ENCODE measurements at places on chromosomes 7 and 10.

- DNase-seq: no peak
Observed at GRCh38 chr10:132006966-132007365, 25.2 kb upstream of the BNIP3 start.

- no peak for DNase-seq
Observed at GRCh38 chr7:158987691-158988090, 131.3 kb downstream of the DYNC2I1 start.

- DNase-seq: no peak
Observed at GRCh38 chr10:69398466-69398865, 18.3 kb downstream of the TACR2 start.

- DNase-seq: peak; percentile 39
Observed at GRCh38 chr10:3043512-3044368, 23.6 kb upstream of the PFKP start.

DNA sequence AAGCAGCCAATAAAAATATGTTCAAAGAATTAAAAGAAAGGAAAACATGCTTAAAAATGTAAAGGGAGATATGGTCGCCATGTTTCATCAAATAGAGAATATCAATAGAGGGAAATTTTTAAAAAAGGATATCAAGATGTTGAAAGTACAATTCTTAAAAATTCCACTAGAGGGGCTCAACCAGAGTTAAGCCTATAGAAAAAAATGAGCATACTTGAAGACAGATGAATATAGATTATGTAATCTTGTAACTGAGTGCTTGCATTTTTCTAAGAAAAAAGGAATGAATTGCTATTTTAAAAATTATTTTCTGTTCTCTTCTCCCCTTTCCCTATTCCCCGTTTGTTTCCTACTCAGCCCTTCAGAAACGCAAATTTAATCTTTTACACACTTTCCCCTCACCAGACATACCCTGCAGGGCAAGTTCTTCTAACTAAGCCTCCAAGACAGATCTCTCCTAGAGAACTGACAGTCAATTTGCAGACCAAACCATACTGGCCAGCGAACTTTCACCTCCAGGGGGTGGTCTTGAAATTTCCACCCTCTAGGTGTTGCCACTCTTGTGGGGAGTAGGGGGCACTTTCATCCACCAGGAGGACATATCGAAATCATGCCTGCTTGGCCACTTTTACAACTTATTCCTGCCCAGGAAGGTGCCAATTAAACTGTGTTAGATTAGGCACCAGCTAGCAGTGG is 67.7 kb downstream of the NSUN6 start:
- no peak for DNase-seq

DNA sequence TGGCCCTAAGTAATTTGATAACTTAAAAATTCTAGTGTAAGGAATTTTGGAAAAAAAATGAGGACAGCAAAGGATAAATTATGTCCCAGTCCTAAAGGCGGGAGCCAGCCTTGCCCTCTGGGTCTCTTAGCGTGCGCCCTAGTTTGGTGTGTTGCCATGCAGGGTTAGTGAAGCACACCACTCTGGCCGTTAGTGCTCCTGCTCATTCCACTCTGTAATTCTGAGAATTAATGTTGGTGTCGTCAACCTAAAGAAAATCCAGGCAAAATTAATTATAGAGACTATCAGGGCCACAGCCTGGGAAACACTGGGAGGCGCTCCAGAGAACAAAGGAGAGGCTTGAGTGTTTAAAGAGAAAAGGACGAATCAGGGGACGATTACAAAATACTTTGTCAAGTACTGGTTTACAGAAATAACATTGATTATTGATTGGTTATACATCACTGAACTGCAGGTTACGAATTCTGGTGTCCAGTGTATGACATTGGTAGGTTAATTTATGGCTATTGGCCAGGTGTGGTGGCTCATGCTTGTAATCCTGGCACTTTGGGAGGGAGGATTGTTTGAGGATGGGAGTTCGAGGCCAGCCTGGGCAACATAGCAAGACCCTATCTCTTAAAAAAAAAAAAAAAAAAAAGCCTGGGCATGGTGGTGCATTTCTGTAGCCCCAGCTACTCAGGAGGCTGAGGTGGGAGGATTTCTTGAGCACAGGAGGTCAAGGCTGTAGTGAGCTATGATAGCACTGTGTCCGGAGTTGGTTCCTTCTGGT is 5.8 kb downstream of the DYNC2I1 start:
- no peak for DNase-seq

- no peak for DNase-seq
Observed at GRCh38 chr7:132251327-132251659, 325.0 kb downstream of the PLXNA4 start.

DNA sequence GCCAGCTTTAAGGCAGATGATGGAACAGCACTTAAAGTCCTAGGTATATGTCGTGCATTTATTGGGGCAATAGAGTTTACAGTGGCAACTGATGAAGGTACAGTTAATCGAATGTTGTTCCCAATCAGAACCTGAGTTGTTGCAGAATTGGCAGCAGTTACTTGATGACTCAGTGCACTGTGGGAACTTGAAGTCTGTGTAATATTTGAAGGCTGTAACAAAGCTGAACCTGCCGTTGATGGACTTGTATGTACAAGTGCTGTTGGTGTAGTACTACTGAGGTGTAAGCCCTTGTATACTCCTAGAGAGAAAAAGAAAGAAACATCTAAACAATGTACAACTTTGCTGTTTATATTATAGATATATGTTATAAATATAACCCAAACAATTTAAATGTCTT is 75.3 kb downstream of the EPC1 start:
- DNase-seq: no peak

DNA sequence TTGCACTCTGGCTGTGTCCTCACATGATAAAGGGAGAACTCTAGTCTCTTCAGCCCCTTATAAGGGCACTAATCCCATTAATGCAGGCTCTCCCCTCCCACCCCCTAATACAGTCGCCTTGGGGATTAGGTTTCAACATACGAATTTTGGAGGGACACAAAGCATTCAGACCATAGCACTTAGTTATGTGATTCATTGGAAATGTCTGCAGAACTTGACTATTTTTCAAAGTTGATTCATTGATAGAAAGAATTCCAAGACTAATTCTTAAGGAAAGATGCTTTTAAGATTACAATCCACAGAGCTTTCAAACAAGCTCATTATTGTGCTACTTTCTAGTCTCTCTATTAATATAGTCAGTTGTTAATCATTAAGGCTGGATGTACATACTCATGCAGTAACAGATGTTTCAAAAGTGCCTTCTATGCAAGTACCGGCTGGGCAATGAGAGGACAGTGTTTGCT is 85.3 kb upstream of the RPA3 start:
- DNase-seq: no peak

DNA sequence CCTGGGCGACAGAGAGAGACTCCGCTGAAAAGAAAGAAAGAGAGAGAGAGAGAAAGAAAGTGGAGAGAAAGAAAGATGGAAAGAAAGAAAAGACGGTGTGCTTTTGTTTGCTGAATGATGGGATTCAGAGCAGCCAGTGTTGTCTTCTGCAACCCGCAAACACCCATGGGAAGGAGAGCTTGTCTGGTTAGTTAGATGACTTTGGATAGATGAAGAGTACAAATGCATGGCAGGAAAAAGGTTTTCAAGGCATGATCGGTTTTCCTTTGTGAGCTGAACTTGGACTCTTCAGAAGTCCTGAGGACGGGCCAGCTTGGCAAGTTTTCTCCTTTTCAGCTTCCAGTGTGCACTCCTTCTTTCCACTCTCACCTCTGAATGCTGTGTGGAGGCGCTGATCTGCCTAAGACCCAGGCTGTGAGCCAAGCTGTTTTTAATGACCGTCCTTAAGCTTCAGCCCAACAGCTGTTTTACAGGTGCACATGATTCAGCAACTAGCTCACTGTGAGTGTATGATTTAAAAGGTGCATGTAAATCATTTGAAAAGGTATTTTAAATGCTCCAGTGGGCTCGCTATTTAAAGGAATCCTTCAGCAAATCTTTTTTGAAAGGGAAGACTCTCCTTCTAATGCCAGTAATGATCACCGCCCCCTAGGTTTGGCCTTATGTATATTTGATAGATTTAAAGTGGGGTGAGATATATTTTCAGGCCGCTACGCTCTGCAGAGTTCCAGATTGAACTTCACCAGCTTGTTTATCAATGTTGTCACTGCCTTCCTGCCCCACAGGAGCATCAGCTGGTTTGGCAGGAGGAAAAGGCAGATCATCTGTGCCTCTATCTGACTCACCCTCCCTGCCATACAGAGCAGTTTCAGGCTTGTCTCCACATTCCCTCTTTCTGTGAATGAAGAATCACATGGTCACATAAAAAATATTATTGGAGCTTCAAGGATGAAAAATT is 115.0 kb downstream of the PLXDC2 start:
- no peak for DNase-seq

DNA sequence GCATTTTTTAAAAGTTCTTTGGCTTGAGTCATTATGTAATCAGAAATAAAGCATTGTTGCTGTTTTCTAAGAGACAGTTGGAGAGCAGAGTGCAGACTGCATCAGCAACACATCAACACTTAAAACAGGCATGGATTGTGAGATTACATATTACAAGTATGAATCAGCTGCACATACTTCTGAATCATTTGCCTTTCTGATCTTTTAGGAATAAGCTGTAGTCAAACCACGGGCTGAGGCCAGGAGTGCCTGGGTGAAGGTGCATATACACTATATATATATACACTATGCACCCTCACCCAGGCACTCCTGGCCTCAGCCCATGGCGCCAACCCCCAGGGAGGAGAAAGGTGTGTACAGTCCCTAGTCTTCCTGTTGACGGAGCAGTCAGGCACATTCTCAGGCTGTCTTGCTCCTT is 52.4 kb upstream of the DLX6 start:
- DNase-seq: no peak

DNA sequence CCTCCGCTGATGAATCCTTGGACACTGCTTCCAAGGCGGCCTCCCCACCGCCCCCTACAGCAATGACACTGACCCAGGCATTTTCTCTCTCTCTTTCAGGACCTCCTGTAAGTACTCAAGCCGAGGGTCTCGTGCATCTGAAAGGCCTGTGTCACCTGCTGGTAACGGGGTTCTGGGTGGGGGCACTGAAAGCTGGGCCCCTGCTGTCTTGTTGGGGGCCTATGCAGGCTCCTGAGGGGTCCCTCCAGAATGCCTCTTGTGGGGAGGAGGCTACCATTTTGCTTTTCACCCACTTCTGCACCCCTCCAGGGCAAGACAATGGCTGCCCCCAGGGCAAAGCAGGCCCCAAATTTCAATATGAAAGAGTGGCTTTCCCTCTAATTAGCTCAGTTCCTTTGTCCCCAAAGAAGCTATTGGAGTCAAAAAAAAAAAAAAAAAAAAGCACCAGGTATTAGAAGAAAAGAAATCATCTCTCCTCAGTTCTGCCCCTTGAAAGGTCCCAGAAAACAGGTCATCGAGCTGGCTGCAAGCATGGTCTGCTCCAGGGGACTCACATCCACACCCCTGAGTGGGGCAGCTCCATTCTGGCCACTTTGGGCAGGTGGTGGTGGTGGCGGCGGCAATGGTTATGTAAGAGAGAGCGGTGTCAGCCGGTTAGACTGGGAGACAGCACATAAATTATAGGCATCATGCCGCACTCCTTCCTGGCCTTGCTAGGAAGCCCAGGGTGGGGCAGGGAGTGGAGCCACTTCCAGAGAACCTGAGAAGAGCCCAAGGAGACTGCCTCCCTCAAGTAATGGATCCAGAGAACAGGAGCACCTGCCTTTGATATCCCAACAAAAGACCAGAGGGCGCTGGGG is 66.2 kb downstream of the COL13A1 start:
- DNase-seq: peak; percentile 40

DNA sequence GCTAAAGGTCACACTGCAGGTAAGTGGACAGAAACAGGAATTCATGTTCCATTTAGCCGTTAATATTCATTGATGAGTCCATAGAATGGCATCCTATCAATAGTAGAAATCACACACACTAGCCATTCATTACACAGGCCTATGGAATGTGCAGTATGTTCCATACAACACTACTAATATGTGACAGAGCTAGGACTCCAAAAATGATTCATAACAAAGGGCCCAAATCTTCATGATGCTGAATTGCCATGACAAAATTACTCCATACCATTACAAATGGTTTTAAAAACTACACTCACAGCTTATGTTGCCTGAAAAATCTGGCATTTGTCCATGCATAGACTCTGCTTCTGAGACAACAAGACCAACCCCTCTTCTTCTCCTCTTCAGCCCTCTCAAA is 549.1 kb downstream of the XPNPEP1 start:
- DNase-seq: no peak

GRCh38 chr7:54831046-54831643 is 72.1 kb upstream of the SEC61G start:
- DNase-seq: no peak

- DNase-seq: no peak
Observed at GRCh38 chr10:85597006-85597405, 769.6 kb downstream of the GRID1 start.

DNA sequence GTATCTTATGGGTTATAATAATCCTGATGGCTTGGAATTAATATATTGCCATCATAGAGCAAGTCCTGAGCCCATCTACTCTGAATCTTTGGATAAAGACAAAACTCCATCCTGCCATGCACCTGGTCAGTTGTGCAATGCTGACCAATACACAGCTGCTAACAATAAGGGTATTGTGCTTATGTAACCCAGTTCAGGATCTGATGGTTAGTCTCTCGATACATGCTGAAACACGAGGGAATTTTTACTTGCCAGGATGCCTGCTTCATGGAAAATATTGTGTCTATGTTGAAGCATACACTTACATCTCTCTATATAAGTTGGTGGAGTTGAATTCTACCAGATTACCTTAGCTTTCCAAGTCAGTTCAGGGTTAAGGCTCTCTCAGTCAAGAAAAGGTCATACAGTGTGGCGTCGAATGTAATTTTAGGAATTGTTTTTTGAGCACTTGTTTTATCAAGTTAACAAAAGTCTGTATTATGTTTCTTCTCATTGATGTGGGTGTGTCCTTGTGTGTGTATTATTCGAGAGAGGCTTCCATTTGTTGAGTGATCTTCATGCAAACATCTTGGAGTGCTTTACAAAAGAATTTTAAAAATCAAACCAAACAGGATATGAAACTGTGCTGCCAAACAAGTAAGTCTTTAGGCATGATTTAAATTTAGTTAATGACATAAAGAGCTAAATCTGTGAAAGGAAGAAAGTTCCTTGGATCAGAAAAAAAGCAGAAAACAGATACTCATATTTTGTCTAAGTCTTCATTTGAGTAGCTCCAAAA is 449.1 kb downstream of the SUGCT start:
- no peak for DNase-seq

DNA sequence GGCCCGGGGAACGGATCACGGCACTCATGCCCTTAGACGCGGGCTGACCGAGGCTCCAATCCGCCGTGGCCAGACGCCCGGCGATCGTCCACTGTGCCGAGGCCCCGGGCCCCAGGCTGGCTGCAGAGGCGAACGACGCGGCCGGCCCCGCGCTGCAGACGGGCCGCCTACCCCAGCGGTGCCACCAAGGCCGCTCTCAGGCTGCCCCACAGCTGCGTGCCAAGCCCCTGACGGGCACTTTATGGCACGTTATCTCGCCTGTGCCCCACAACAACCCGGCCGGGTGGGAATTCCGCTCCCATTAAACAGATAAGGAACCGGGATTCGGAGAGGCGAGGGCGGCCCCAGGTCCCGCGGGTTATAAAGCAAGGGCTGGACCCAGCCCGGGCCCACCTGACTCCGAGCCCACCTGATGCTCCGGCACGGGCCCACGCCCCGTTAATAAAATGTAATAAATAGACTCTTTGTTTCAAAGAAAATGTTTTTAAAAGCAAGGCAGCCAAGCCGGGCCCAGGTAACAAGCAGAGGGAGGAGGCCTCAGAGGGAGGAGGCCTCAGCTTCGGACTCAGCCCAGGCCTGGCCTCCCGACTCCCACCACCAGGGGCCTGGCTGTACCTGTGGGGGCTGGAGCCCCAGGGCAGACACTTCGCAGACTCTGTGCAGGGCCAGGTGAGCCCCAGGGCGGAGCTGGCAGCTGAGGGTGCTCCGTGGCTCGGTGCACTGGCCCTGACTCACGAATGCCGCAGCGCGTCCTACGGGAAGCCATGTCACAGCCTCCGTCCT is 79.7 kb downstream of the FOXL3 start:
- no peak for DNase-seq

All from NCI-H187 treated with DMSO at 0.1 percent for 48 hours (cell line).